ENCODE measurements at places on chromosomes 3 and 15. TPM values are rescaled to one million over a fixed set of nuclear protein-coding genes. Genes with fewer than 3 reads are reported as not detected.

Gene SH2D7
- not detected for total RNA-seq

Gene ZNF774
- 0.55 TPM for total RNA-seq

Gene FSTL1
- 343 TPM for total RNA-seq

Gene TMEM207
- total RNA-seq = not detected

Gene BLOC1S6
- total RNA-seq = 34.8 TPM

- DNase-seq = no peak
Measured at GRCh38 chr3:131704098-131704497, 201.3 kb upstream of the MRPL3 start.

Data from H7 (cell line).